GDM1 (cell line): ENCODE measurements at places on chromosomes 3 and 15.
A peak's percentile ranks its signal among the peaks of the same experiment; 100 is the strongest.

GRCh38 chr3:43105596-43106292 lies at the start of gene POMGNT2:
Gene POMGNT2 (minus strand): TSS chr3:43106079. CDS start chr3:43081431, 24,648 bp downstream.
- DNase-seq, result peak; percentile 75

- DNase-seq, result no peak
Measured at GRCh38 chr3:33681667-33682066, 36.4 kb downstream of the CLASP2 start.

DNA sequence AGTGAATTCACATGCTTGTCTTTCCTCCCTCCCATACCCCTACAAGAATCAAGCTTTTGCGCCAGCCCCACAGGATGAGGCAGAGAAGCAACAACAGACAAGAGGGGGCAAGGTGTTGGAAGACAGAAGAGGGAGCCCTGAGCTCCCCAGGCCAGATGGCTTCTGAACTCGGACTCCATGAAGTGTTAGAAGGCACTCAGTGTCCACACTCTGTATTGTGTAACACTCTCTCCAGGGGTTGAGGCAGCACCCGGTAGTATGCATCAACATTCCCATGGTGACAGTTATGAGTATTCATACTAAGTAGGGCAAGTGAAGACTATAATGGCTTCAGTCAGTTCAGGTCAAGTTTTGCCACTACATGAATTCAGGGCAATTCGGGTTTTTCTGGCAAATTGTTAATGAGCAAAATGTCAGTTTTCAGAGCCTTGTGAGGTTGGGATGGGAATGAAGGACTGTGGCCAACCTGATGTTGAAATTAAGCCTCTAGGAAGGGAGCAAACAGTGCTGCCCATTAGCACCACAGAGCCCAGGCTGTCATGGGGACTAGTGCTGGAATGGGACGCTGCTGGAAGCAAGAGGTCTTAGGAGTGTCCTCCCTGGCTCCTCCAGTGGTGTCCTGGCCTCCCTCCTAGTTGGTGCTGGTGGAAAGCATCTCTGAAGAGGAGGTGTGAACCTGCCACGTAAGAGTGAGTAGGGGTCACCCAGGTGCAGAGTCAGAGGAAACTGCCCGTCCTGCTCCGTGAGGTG lies 79.4 kb downstream of the KLF15 start:
- no peak for DNase-seq

DNA sequence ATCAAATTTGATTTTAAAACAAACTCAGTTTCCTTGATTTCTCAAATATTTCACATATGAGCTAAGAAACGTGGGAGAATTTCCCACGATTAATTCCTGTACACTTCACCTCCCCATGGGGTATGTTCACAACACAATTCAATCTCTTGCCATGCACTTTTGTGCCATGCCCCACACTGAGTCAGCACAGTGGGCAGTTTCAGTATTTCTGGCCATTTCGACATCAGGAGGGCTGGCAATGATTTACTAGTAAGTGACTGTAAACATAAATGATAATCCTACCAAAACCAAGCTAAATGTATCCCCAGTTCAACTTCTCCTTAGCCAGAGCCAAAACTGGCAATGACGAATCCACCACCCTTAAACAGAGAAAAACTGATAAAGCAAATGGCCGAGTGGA lies 293.6 kb downstream of the FGF12 start:
- no peak for DNase-seq

- DNase-seq, result peak; percentile 3
Measured at GRCh38 chr15:49145651-49146609, 9.5 kb downstream of the COPS2 start.

GRCh38 chr15:71591057-71591456 lies 219.3 kb upstream of the NR2E3 start:
- no peak for DNase-seq

DNA sequence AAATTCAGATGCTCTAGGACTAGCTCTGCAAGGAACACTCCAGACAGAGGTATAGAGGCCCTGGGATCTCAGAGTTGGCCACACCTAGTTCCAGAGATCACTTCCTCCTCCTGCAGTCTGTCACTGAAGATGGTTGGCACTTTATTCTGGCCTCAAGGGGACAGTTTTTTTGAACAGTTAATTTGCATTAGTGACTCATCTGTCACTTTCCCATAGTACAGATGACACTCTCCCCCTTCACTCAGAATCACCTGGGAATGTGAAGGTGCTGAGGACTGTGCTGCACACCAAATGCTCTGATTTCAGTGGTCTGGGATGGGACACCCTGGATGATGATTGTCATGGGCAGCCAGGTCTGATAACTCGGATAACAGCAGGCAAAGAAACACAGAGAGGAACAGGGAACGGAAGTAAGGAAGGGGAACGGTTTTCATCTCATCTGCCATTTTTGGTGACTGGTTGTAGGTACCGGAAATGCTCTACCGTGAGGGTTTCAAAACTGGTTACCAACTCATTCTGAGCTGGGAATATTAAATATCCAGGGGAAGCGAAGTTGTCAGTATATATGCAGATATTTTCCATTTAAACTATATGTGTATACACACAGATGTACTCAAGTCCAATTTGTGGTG lies 232.5 kb upstream of the ST8SIA2 start:
- DNase-seq, result no peak

DNA sequence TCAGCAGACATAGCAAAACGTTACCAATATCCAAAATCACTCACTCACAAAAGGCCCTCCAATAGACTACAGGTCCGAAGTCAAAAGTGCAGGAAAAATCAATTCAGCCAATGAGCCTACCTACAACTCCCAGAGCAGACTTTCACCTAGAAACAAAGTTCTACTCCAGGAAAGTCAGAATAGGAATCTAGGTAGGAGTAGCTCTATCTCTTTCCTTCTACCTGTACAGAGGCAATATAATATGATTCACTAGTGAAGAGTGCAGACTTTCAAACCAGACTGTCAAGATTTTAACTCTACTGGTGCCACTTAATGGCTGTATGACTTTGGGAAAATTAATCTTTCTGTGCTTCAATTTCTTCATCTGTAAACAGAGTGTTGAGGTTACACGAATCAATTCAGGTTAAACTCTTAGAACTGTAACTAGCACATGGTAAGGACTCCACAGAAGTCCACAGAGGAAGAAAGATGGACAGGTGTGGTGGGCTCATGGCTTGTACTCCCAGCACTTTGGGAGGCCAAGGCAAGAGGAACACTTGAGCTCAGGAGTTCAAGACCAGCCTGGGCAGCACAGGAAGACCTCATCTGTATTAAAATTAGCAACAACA lies 9.4 kb downstream of the DCUN1D1 start:
- DNase-seq, result no peak

- DNase-seq, result no peak
Measured at GRCh38 chr3:99751649-99752048, 66.0 kb upstream of the CMSS1 start.

- no peak for DNase-seq
Measured at GRCh38 chr3:40340541-40341170, 31.1 kb downstream of the EIF1B start.

- DNase-seq, result no peak
Measured at GRCh38 chr3:71011565-71012287, 571.8 kb downstream of the FOXP1 start.

- no peak for DNase-seq
Measured at GRCh38 chr3:177358977-177359592, 161.8 kb upstream of the TBL1XR1 start.
